ENCODE measurements at places on chromosomes 16 and 17.

- no peak for DNase-seq
Observed at GRCh38 chr17:80790021-80790765, 201.4 kb upstream of the CHMP6 start.

DNA sequence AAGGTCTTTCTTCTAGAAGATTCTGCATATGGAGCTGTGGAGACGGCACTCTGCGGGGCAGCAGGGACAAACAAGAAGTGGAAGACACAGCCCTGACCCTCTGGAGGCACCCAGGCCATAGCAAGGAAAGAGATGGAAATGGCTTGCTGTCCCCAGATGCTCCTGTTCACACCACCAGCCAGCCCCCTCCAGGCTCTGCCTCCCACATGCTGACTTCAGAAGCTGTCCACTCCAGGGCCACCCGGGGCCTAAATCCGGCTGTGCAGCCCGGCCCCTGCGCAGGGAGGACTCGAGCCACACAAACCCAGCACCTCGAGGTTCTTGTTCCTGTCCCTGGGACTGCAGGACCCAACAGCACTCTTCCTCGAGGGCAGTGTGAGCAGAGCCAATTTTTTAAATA, 16.6 kb downstream of the RBFOX3 start:
- no peak for DNase-seq

GRCh38 chr17:9006175-9006767, 15.0 kb upstream of the NTN1 start:
- DNase-seq: no peak

- no peak for DNase-seq
Observed at GRCh38 chr16:19008245-19009169, 24.8 kb downstream of the TMC7 start.

- DNase-seq: no peak
Observed at GRCh38 chr16:49811644-49812334, 44.1 kb downstream of the ZNF423 start.

DNA sequence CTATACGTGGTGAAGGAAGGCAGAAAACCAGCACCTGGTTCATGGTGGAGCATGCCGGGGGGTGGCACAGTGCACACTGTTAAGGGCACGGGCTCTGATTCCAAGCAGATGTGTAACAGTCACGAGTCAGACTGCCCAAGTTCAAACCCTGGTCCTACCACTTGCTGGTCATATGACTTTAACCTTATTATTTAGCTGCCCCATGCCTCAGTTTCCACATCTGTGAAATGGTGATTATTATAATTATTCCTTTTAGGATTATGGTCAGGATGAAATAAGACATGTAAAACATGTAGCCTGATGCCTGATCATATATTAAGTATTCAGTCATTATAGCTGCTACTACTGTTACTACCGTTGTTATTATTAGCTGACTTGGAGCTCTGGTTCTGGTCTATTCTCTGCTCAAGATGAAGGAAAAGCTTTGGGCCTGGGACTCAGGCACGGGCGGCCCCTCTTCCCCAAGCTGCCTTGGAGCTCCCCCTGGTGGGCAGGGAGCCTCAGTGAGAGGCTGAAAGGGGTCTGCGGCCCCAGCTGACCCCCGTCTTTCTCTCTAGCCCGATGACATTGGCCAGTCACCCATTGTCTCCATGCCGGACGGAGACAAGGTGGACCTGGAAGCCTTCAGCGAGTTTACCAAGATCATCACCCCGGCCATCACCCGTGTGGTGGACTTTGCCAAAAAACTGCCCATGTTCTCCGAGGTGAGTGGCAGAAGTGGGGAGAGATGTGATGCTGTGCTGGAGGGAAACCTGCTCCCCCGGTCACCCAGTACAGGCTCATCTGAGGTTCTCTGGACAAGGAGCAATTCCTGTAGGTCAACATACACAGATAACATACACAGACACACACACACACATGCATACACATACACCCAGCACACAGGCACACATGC, 14.0 kb downstream of the NR1D1 start:
- peak; percentile 76 for DNase-seq

- DNase-seq: no peak
Observed at GRCh38 chr17:61581611-61582349, 9.2 kb downstream of the NACA2 start.

- peak; percentile 72 for DNase-seq
Observed at GRCh38 chr16:83956336-83957289, 3.6 kb downstream of the OSGIN1 start.

DNA sequence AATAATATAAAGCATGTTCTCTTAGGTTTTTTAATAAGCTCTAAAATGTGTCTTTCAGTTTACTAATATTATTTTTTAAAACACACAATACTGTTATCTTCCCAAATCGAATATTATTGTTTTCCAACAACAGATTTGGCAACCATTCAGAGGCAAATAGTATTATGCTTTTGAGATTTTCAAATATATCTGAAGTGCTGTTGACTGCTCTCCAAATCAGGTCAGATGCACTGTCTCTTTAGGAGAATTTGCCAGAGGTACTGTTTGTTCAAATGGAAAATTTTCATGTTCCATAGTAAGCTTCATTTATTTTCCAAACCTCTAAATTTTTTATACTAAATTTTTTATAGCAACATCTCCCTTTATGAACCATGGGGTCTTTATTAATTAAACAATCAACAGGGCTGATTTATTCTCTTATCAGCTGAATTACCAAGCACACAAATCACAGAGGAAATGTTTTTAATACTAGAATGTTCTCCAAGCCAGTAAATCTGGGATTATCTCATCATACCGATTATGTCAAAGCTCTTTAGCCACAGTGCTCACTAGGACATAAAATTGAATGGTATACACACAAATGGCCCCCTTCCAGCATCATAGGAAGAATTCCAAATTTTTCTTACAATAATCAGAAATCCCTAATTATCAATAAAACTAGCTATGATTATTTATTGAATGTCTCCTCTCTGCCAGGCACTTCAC, 108.8 kb upstream of the HLF start:
- DNase-seq: no peak

DNA sequence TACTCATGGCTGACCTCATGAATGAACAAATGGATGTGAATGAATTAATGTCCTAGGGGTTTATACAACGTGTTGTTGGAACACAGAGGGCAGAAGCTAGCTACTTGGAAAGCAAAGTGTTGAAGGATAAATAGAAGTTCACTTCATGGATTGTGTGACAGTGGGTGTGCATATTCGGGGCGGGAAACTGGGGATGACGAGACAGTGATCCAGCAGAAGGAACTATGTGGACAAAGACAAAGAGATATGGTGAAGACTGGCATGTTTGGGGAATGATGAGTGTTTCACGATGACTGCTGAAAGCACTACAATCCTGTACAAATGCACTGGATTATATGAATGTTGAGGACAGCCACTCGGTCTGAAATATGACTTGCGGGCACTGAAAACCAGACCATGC, 250.5 kb upstream of the C16orf82 start:
- DNase-seq: no peak

- no peak for DNase-seq
Observed at GRCh38 chr16:57711-58110, 4.1 kb downstream of the SNRNP25 start.

GRCh38 chr16:88412766-88413165, 30.0 kb downstream of the ZNF469 start:
- no peak for DNase-seq

- no peak for DNase-seq
Observed at GRCh38 chr16:80024443-80024842, 423.9 kb upstream of the MAF start.

DNA sequence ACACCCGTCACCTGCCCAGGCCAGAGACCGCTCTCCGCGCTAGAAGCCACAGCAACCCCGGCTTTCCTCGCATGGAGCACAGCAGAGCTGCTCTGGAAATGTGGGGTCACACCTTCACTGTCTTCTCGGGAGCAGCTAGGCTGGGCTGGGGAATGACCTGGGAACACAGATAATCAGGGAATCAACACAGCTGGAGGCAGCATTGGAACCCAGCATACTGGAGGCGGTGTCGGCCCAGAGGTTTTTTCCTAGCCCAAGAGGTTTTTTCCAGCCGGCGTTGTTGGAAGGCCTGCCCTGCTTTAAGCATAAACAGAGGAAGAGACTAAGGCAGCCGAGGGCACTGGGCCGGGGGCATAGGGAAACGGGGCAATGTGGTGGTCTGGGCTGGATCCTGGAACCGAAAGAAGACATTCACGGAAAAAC, 791 bp upstream of the PLD6 start:
- no peak for DNase-seq

GRCh38 chr16:4318451-4318910, 2.6 kb downstream of the GLIS2 start:
- DNase-seq: no peak

DNA sequence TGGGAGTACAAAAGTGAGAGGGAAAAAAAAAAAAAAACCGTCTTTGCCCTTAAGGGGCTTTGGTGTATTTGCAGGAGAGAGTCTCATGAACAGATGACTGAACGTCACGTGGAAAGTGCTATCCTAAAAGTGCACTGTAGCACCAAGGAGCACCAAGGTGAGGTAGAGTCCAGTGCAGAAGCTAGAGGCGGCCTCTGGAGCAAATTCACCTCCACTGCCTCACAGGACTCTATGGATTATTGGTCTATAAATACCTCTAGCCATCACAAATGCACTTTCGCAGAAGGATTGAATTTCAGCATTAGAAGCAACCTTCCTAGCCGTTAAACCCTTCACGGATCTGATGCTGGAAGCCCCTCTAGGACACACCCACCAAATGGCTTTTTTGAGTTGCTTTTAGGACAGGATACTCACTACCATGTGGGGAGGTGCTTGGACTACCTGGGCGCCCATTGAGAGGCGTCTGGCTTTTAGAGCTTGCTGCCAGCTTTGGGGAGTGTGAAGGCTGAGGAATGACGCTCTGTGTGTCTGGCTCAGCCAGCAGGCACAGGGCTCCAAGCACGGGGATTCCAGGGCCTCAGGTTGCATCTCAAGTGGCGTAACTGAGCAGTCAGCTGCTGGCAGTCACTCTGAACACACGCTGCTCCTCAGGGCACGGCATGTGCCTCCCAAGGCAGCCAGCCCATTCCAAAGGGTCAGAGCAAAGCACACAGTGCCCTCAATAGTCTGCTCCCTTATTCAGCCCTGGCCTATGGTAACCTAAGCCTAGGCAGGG, 52.7 kb downstream of the CDRT4 start:
- no peak for DNase-seq

DNA sequence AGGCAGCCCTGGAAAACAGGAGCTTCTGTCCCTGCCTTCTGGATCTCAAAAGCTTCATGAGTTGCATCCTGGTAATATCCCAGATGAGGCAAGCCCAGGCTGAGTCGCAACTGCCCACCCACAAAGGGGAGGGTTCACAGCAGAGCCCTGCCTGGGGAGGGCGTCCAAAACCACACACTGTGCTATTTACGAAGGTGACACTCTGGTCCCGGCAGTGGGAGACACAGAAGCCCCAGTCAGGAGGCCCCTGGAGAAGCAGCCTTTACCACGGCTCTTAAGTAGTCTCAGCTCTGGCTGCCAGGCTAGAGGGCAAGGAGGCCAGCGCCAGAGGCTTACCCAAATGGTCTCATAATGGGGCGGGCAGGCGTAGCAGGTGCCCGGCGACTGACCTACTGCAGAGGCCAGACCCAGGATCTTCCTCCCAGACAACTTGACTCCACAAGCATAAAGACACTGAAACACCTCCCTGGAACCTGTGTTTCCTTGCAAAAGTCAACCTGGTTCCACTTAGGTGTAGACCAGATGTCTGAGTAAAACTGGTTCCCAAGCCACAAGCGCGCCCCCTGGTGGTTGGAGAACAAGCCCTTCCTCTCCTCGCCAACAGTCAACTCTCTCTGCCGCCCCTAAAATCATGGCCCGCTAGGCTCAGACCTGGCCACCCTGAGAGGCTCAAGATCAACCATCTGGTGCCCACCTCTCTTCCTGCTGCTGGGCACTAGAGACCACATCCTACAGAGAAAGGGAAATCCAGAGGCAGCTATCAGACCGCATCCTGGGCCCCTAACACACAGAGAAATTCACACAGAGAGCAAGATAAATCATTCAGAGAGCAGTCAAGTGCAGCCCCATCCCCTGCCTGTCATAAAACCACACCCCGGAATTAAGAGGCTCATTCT, 5.2 kb downstream of the AXIN2 start:
- DNase-seq: peak; percentile 93

GRCh38 chr16:47700857-47701587, 239.9 kb downstream of the PHKB start:
- DNase-seq: no peak

DNA sequence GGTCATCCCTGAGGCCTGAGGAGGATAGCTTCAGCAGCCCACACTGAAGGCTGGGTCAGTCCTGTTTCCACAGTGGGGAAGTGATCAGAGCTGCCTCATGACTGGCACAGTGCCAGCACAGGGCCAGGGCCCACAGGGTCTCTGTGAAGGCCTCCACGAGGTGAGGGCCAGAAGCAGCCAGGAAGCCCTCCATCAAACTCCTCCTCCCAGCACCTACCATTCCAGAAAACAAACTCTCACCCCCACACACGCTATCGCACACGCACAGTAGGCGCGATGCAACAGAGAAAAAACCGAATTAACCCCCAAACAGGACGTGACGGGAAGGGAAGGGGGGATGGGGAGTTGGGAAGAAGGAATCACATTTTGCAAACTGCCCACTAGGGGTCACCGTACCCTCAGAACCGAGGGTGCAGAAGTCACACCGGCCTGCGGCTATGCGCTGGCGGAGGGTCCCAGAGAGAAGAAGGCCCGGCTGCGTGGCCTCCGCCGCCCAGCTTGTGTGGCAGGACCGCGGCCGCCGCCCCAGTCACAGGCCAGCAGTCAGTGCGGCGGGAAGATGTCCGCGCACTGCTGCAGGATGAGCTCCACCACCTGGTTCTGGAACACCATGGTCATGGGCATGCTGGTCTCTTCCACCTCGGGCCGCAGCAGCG, 37.6 kb downstream of the ARHGAP27 start:
- peak; percentile 44 for DNase-seq

GRCh38 chr16:49620158-49620868, 235.6 kb downstream of the ZNF423 start:
- no peak for DNase-seq

DNA sequence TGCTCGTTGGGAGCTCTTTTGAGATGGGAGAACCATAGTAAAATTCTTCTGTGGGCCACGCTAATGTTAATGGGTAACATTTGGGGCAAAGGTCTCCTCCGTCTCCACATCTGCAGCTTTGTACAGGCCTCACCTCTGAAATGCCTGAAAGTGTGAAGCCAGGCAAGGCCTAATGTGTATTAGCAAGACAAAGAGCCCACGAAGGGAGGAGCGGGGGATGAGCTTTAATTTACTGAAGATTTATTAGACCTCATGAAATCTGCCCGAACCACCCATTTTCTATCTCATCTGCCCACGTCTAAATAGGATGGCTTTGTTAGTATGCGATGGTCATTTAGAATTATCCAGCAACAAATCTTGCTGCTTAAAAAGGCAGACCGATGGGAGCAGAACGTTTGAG, 408.9 kb downstream of the PMP22 start:
- DNase-seq: no peak

Data from activated naive CD4-positive, alpha-beta T cell treated with anti-CD3 and anti-CD28 coated beads, Interleukin-2, amount 50 U/mL, for 16 hours (primary cell).